Lower lobe of right lung (tissue), 2 donors: ENCODE measurements at places on chromosomes 12 and 14. TPM values are rescaled to one million over a fixed set of nuclear protein-coding genes. Genes with fewer than 3 reads are reported as not detected.

SP1 gene
- 91.1 TPM for total RNA-seq

DNA sequence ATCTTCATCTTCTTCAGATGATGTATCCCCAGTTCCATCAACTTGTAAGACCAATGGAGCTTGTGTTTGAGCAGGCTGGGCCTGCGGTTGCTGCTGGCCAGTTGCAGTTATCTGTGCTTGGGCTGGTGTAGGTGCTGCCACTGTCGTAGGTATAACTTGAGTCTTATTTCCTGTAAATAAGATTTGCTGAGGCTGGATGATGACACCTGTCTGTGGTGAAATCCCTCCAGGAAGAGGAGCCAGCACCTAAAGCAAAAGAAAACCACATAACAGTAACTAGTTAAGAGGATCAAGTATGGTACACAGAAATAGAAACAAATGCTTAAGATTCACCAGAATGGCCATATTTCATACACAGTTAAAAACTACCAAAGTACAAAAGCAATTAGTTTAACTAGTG, 28.2 kb downstream of the GTF2A1 start:
- DNase-seq, result no peak
- H3K36me3 ChIP-seq, result peaks cover 83% of the 10 kb centered on the region
- H3K27me3 ChIP-seq, result no peaks in the 10 kb centered on the region
- no peak overlapping the region for H3K4me3 ChIP-seq
- no peaks in the 10 kb centered on the region for H3K4me1 ChIP-seq

GRCh38 chr14:90815572-90815821, 733 bp downstream of the TTC7B start:
- peaks cover 14% of the 10 kb centered on the region for H3K4me1 ChIP-seq
- H3K27me3 ChIP-seq, result no peaks in the 10 kb centered on the region
- DNase-seq, result no peak
- H3K27ac ChIP-seq, result no peak overlapping the region

KRT80 gene
- total RNA-seq, result 3.0 TPM

DNA sequence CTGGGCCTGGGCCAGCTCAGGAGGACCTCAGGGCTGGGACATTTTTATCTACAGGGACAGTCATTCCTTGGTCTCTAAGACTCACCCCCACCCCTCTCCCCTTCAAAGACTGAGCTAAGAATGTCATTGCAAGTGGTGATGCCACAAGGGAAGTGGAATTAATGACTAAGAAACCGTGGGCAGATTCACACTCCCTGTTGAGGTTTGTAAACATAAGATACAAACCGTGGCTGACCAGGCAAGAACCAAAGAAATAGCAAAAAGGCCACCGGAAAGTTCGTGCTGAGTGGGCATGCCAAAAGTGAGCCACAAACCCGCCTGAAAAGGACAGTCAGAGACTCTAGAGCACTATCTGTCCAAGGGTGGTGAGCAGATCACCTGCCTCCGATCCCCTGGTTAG, 25.7 kb downstream of the NUAK1 start:
- no peak for DNase-seq
- peaks cover 54% of the 10 kb centered on the region for H3K4me1 ChIP-seq
- peak overlapping the region; percentile 54 for H3K27ac ChIP-seq
- no peak overlapping the region for H3K4me3 ChIP-seq
- H3K36me3 ChIP-seq, result no peaks in the 10 kb centered on the region

GRCh38 chr14:53999061-53999488, 42.5 kb upstream of the BMP4 start:
- no peaks in the 10 kb centered on the region for H3K27me3 ChIP-seq
- no peaks in the 10 kb centered on the region for H3K36me3 ChIP-seq
- no peak overlapping the region for H3K27ac ChIP-seq
- DNase-seq, result peak; percentile 66
- no peaks in the 10 kb centered on the region for H3K4me1 ChIP-seq
- no peak overlapping the region for H3K4me3 ChIP-seq

GRCh38 chr12:104297477-104298113, 5.9 kb upstream of the EID3 start:
- peaks cover 50% of the 10 kb centered on the region for H3K36me3 ChIP-seq
- H3K27ac ChIP-seq, result no peak overlapping the region
- no peak overlapping the region for H3K4me3 ChIP-seq
- DNase-seq, result no peak
- peaks cover 52% of the 10 kb centered on the region for H3K4me1 ChIP-seq

GRCh38 chr12:55019784-55020183, at the start of gene NEUROD4:
Gene NEUROD4, plus strand, starts transcription at chr12:55019974. Its CDS starts 6,466 bp downstream, at chr12:55026440.
- H3K36me3 ChIP-seq, result no peaks in the 10 kb centered on the region
- H3K4me3 ChIP-seq, result no peak within 1 kb of the TSS
- DNase-seq, result peak; percentile 53
- H3K27me3 ChIP-seq, result peaks cover 36% of the 10 kb centered on the region
- H3K4me1 ChIP-seq, result no peaks in the 10 kb centered on the region

DNA sequence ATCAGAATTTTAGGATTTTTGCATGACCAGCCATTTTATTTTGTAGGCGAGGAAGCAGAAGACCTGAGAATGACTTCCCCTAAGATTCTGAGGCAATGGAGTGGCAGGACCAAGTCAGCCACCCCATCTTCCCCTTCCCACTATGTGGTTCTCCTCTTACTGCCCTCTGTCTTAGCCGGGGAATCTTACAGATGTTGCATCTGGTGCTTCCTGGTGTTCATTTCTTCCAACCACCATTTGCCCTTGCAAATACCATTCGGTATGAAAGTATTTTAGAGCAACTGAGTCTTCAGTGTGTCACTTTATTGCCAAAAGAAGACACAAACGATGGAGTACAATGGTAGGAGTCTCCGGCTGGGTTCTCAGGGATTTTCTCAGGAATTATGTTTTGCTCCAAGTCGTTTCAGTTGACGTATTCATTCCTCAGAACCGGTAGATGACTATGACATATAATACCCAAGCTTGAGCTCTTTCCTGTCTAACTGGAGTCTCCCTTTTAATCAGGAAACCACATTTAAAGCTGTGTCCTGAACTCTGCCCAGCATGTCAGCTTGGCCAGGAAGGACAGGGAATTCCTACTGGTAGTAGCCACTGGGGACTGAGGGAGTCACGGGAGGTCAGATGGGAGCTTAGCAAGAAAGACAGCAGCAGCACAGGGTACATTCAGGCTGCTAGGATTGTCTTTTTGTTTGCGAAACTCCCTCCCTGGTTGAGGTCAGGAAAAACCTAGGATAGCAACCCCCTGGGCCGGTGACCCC, 87.0 kb downstream of the SAMD4A start:
- DNase-seq, result no peak
- H3K27me3 ChIP-seq, result no peaks in the 10 kb centered on the region
- peak overlapping the region; percentile 76 for H3K27ac ChIP-seq
- no peaks in the 10 kb centered on the region for H3K36me3 ChIP-seq

PPFIA2 gene
- total RNA-seq, result 0.83 TPM

DNA sequence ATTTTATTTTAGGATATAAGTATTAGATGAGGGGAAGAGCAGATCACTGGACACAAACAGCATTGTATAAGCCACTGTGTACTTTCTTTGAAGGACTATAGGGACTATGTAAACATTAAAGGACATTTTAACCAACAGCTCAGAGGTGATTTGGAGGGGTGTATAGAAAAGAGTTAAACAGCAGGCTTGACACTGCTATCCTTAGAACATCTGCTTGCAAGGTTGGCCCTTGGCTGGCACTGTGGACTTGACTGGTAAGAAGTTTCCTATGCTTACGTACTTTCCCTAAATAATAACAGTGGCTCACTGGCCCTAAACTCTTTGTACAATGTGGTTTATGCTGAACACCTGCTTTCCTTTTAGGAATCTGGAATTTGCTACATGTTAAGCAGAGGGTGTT, 28.7 kb downstream of the ZFYVE26 start:
- no peaks in the 10 kb centered on the region for H3K27me3 ChIP-seq
- H3K36me3 ChIP-seq, result peaks cover 100% of the 10 kb centered on the region

DNA sequence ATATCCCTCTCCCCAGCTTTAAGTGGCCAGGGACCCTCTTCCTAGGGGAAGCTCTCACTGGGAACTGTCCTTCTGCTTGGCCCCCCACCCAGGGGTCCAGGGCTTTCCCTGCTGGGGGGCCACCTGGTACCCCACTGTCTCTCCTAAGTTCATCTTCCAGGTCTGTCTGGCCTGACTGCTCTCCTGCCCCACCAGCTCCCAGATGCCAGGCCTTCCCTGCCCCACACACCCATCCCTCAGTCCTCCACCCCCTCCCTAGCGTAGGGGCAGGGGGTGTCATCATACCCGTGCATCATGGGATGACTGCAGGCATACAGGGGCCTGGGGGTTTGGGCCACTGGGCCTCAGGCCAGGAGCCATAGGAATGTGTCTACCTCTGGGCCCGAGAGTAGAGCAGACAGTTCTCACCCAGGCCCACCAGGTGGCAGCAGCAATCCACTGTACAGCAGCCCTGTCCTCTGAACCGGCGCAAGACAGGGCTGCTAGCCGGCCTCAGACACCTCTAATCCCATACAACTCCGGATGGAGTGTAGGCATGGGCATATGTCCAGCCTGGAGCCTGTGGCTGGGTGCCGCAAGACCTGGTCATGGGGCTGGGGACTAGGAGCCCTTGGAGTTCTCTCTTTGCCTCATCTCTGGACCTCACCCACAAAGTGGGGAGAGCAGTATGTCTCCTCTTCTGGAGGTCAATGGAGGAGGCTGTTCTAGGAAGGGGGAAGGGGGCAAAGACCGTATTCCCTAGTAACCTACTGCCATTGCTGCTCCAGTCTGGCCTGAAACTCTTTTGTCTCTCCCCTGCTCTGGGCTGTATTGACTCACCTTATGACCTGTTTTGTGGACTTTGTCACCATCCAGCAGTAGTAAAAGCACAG, 10.0 kb upstream of the SMARCD1 start:
- DNase-seq, result peak; percentile 87
- H3K4me3 ChIP-seq, result no peak overlapping the region
- no peak overlapping the region for H3K27ac ChIP-seq
- peaks cover 9% of the 10 kb centered on the region for H3K4me1 ChIP-seq
- H3K36me3 ChIP-seq, result no peaks in the 10 kb centered on the region

DNA sequence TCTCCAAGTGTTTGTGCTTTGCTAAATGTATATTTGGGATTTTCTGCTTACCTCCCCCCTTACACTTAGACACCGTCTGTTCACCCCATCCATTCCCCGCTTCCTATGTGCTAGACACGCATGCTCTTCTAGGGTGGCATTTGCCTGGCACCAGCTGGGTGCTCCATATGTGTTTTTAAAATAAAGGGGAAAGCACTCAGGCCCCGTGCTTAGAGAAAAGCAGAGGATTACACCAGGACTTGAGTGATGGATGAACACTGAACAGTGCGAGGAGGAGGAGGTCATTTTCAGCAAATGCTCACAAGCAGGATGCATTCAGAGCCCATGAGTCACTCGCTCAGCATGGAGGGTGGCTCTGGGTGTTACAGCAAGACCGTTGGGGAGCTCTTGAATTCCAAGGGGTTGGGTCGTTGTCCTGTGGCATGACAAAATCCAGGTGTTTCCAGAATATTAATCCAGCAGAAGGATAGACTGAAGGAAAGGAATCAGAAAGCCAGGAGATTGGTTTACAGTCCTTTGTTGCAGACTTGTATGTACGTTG, 2.9 kb upstream of the BDKRB1 start:
- H3K27me3 ChIP-seq, result no peaks in the 10 kb centered on the region
- H3K4me1 ChIP-seq, result no peaks in the 10 kb centered on the region
- no peak for DNase-seq
- no peak overlapping the region for H3K4me3 ChIP-seq
- H3K27ac ChIP-seq, result no peak overlapping the region

KLRC3 gene
- total RNA-seq, result not detected

DNA sequence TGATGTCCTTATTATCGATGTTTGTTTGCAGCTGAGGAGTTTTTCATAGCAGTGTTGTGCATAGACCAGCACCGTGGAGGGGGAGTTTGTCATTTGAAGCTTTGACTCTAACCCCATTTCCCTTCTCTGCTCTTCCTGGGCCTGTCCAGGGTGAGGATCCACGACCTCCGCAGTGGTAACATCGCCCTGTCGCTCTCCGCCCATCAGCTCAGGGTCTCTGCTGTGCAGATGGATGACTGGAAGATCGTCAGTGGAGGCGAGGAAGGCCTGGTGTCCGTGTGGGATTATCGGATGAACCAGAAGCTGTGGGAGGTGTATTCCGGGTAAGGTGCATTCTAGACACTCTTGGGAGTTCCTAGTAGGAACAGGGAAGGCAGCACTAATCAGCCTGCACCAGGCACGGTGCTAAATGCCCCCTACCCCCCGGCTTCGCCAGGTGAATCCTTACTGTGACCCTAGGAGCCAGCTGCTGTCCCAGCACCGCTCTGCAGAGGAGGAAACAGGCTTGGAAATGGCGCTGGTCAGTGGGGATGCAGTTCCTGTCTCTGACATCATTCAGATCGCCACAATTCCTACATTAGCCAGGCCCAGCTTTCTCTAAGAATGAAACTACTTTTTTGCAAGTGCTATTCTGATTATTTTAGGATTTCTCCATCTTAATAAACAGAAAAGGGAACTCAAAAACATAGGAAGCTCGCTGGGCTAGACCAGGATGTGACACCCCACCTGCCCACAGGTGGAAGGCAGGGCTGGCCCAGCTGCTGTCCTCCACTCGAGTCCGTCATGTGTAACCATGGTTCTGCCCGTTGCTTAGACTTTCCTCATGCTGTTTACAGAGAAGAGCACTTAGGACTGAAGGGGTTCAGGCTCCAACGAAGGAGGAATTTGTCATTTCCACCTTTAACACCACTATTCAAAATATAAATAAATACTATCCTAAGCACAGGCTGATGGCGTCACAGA, 74.9 kb downstream of the TESC start:
- peak; percentile 23 for DNase-seq
- H3K27me3 ChIP-seq, result no peaks in the 10 kb centered on the region
- H3K27ac ChIP-seq, result no peak overlapping the region
- peaks cover 9% of the 10 kb centered on the region for H3K4me1 ChIP-seq
- H3K36me3 ChIP-seq, result peaks cover 71% of the 10 kb centered on the region
- no peak overlapping the region for H3K4me3 ChIP-seq

- peaks cover 26% of the 10 kb centered on the region for H3K27me3 ChIP-seq
- H3K4me3 ChIP-seq, result peak overlapping the region; percentile 55
- H3K4me1 ChIP-seq, result peaks cover 20% of the 10 kb centered on the region
These were observed 41.6 kb upstream of the CAPRIN2 start for GRCh38 chr12:30796313-30796780.

GRCh38 chr12:24701343-24701742, 247.6 kb downstream of the BCAT1 start:
- no peaks in the 10 kb centered on the region for H3K27me3 ChIP-seq
- no peak for DNase-seq
- no peak overlapping the region for H3K27ac ChIP-seq
- peaks cover 22% of the 10 kb centered on the region for H3K4me1 ChIP-seq
- H3K36me3 ChIP-seq, result no peaks in the 10 kb centered on the region

GRCh38 chr14:57739516-57739915, 126.4 kb downstream of the SLC35F4 start:
- H3K4me3 ChIP-seq, result no peak overlapping the region
- H3K27me3 ChIP-seq, result no peaks in the 10 kb centered on the region
- H3K27ac ChIP-seq, result no peak overlapping the region
- no peaks in the 10 kb centered on the region for H3K4me1 ChIP-seq

NKX2-1 gene
- 180 TPM for total RNA-seq

DNA sequence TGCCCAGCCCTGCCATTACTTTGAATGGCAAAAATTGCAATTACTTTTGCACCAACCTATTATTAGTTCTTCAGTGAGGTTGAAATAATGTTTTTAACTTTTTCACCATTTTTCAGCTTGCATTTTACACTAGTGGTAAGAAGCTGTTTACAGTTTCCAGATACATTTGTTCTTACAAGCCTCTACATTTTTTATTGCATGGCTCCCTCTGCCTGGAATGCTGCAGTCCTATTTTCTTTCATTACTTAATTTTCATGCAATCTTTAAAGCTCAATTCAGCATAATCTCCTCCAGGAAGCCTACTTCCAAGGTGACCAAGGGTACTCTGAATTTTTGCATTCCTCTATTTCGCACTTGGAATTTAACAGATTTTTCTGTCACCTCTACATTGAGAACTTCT, 33.4 kb downstream of the CCER1 start:
- DNase-seq, result no peak
- H3K36me3 ChIP-seq, result no peaks in the 10 kb centered on the region
- H3K27ac ChIP-seq, result no peak overlapping the region
- H3K4me1 ChIP-seq, result no peaks in the 10 kb centered on the region

- H3K27me3 ChIP-seq, result no peaks in the 10 kb centered on the region
- H3K4me3 ChIP-seq, result no peak overlapping the region
- H3K4me1 ChIP-seq, result no peaks in the 10 kb centered on the region
These were observed 520.5 kb downstream of the GLT1D1 start for GRCh38 chr12:129373746-129374145.
